ENCODE measurements at places on chromosomes 5 and 9.

DNA sequence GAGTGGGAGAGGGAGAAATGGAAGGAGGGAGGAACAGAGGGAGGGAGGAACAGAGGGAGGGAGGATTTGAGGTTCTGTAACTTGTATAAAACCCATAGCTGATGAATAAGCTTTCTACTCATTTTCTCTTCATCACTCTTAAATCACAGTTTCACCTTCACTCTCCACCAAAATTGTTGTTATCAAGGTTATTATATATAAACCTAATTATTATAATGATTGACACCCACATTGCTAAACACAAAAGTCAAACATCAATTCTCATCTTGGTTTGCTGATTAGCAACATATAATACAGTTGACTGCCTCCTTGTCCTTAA, 229.0 kb upstream of the PAPPA start:
- DNase-seq = no peak

- no peak for DNase-seq
Measured at GRCh38 chr5:1962619-1963355, 80.1 kb upstream of the IRX4 start.

DNA sequence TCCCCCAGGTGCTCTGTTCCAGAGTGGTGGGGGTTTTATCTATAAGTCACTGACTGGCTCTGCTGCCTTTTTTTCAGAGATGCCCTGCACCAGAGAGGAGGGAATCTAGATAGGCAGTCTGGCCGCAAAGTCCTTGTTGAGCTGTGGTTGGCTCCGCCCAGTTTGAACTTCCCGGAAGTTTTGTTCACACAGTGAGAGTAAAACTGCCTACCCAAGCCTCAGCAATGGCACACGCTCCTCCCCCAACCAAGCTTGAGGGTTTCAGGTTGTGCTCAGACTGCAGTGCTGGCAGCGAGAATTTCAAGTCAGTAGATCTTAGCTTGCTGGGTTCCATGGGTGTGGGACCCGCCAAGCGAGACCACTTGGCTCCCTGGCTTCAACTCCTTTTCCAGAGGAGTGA, 1428.6 kb downstream of the MAT2B start:
- no peak for DNase-seq

DNA sequence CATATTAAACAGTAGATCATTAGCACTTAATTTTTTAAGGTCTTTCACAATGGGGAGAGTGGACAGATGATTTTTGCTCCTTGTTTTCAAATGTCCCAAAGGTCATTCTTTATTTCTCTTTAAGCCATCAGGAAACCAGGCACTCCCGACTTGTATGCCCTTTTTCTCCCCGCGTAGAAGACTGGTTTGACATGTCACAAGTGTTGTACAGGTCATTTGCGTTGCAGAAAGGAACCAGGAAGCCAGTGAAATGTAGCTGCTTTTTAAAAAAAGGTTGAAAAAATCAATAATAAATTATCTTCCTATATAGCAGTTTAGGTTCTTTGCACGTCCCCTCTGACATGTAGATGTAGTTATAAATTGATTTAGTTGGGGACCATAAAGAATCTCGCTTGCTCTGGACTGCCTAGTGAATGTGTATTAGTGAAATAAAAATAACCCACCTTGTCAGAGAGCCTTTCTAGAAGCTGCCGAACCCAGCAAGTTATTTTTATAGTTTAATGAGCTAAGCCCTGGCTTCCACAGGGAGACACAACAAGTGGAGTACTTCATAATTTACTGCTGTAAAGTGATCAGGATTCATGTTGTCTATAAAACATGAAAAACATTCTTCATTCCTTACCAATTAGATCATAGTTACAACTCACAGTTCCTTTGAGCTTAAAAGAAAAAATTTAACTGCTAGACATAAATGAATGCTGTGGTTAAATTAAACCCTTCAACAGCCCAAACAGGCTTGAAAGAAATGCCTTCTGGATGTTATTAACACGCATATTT, 404.6 kb downstream of the CSNK1G3 start:
- DNase-seq = no peak

- DNase-seq = no peak
Measured at GRCh38 chr5:173869316-173869715, 18.8 kb upstream of the CPEB4 start.

- peak; percentile 63 for DNase-seq
Measured at GRCh38 chr5:177071666-177072385, 14.9 kb upstream of the FGFR4 start.

GRCh38 chr5:25119650-25120049, 474.9 kb upstream of the CDH10 start:
- no peak for DNase-seq

DNA sequence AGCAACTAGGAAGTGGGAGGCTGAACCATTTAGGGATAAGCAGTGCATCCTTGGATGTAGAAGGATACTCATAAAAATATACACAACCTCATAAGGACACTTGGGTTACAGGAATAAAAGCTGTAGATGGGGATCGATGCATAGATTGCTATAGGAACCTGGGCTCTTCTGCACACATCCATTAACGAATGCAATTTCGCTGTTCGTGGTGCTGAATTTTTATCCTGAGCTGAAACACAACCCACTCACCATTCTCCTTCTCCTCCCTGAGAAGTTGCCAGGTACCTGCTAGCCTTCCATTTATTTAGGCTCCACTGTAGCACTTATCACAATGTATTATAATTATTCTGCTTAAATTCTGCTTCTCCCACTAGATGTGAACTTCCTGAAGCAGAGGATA, 320.6 kb upstream of the BRINP1 start:
- DNase-seq = no peak

GRCh38 chr9:27212191-27212590, 84.8 kb downstream of the EQTN start:
- no peak for DNase-seq

- DNase-seq = no peak
Measured at GRCh38 chr5:139705655-139706587, 57.8 kb downstream of the CXXC5 start.

- no peak for DNase-seq
Measured at GRCh38 chr9:86652736-86653135, 294.6 kb downstream of the GAS1 start.

GRCh38 chr9:12988258-12988657, 213.4 kb downstream of the LURAP1L start:
- DNase-seq = no peak

- DNase-seq = no peak
Measured at GRCh38 chr9:94281101-94281500, 22.0 kb downstream of the ZNF169 start.

DNA sequence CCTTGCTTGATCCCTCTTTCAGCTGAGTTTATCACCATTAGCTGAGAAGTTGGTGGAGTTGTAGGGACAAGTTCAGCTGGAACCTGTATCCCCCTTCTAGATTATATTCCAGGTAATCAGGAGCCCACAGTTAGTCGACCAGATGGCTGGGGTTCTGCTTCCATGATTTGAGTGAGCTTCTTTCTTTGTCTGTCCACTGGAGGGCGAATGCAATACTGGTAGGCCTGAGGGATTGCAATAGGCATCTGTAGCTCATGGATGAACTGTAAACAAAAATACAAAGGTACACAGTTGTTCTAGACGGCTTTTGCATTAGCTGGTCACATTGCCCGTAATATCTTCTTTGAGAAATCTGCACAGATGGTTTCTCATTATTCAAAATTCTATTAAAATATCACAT, 88.9 kb downstream of the PCSK5 start:
- no peak for DNase-seq

DNA sequence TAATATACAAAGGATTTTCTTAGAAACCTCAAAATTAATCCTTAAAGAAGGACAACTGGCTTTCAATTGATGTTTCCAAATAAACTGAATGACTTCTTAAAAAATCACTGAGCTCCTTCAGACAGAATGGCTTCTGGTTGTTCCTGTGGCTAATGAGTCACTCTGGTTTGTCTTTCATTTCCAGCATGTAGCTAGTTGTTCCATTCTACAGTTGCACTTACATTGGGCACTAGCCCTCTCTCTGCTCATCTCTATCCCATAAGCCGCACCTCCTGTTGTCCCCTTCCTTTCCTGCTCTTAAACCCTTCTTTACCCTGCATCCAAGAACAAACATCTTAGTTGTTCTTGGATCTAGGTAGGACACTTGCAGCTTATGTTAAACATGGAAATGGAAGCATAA, 235.3 kb upstream of the HAPLN1 start:
- no peak for DNase-seq

DNA sequence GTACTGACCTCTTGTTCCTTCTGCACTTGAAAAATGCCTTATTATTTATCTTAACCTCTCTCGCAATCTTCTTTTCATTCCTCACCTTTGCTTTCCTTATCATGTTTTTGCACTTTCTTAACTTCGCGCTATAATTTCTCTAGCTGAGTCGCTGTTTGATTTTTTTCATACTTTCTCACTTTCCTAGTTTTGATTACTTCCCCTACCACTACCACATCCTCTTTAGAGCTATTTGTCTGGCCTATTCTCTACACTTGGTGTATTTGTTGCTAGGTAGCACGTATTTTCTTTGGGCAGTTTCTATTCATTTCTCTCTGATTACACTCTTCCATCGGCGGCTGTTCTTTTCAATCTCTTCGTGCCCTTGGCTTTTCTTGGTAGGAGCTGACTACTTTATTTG, 611.8 kb downstream of the BNC2 start:
- DNase-seq = no peak

- DNase-seq = no peak
Measured at GRCh38 chr5:5198135-5198534, 58.0 kb downstream of the ADAMTS16 start.

DNA sequence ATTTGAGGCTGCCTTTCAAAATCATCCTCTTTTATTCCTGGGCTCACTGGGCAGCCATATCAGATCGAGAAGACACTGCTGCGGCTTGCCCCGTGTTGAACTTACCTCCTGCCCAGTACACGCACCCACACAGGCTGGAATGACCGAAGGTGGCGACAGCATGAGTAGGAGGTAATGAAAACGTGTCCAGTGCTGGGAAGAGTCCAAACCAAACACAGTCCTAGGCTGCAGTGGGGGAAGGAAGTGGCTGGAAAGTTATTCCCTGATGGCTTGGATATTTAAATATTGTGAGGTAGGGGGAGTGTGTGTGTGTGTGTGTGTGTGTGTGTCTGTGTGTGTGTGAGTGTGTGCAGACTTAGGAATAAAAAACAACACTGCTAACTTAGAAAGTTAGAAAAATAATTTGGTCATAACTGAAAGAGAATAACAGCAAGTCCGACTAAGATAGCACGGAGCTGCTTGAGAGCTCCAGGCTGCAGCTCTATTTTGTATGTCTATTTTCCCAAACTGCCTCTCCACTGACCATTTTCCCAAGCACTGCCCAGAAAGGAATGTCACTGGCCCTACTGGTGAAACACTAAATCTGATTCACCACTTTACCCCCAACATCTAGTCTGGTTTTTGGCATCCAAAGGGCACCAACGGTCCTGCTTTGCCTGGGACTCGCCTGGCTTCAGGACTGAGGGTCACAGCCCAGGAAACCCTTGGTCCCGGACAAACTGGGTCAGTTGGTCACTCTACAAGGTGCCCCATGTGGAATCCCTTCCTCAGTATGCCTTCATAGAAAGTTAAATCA, 41.2 kb downstream of the ANKH start:
- DNase-seq = no peak
